CD4-positive, alpha-beta memory T cell (primary cell): ENCODE measurements at places on chromosomes 3 and 15. TPM values are rescaled to one million over a fixed set of nuclear protein-coding genes. Genes with fewer than 3 reads are reported as not detected.

GRCh38 chr3:170732660-170733245 is 137.2 kb downstream of the RPL22L1 start:
- no peak for DNase-seq

DNA sequence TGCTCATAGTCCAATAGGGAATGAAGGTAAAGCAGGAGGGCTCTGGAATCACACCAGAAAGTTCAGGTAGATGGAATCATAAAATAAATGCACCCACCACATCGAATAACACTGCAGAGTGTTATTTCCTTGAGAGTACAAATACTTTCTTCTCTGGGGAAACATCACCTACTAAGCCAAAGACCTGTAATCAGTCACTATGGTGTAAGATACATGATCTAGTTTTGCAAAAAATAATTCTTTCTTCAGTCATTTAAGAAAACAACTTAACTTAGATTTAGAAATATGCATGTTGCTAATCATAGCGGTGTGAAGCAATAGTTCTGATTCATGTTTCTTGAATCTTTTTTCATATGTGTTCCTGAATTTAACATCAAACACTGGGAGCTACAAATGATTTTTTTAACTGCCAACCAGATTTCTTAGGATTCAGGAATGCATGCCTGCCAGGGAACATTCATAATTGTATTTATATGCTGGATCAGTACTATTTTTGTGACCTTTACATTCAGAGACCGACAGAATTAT is 40.2 kb upstream of the MEIS2 start:
- DNase-seq, result no peak

- no peak for DNase-seq
These were observed at the start of gene TJP1 for GRCh38 chr15:29822100-29822683. Gene TJP1, minus strand, starts transcription at chr15:29822468. Its CDS starts 440 bp downstream, at chr15:29822028.

GRCh38 chr3:116425126-116425525 is 20.2 kb downstream of the LSAMP start:
- no peak for DNase-seq

Gene STRC
- 2.4 TPM for total RNA-seq

GRCh38 chr3:36595511-36595910 is 168.8 kb downstream of the DCLK3 start:
- no peak for DNase-seq

Gene CD276
- 2.6 TPM for total RNA-seq

GRCh38 chr15:85667491-85668424 is 127.0 kb downstream of the KLHL25 start:
- DNase-seq, result peak; percentile 83

DNA sequence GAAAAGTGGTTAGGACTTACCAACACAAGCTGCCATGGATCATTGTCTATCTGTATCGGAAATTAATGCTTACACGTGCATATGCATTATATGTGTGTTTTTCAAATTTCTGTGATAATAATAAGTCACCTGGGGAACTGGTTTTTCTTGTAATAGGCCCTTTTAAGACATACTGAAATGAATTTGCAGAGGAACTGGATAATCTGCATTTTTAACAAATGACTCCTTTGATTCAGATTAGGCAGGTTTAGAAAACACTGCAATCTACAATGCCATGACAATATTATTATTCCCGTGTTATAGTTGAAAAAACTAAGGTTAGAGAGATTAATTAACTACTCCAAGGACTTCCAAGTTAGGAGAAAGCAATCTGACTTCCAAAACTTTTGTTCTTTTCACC is 23.4 kb downstream of the STRIT1 start:
- no peak for DNase-seq

Gene LEKR1
- 2.9 TPM for total RNA-seq

GRCh38 chr15:68504681-68505170 is 72.8 kb upstream of the ITGA11 start:
- DNase-seq, result no peak

DNA sequence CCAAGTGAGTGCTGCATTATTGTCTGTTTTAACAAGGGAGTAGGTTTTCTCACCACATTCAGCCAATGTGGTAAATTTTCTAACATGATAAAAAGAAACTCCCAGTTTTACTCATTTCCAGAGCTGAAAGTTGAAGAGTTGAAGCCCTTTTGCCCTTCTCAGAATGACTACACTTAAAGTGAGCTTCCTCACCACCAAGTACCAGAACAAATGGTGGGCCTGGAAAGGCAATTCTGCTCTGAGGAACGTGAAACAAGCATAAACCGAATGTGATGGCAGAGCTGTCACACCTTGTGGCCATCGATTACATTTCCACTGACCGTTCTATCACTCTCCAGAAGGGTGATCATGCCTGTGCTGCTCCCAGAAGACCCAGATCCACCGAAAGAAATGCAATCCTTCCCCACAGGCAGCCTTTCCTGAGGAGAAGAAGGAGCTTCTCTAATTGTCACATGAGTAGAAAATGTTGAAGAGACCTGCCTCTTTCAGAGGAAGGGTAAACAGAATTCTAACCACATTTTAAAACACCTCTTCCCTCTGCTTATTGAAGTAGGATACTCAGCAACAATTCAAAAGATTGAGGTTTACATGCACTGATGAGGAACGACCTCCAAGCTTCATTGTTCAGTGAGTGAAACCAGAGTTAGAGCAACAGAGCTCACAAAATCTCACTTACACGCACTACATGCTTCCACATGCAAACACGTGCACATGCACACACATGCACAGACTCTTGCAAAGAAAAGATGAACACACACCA is 21.4 kb upstream of the CCR9 start:
- DNase-seq, result peak; percentile 50

GRCh38 chr3:181752202-181752671 is 40.5 kb downstream of the SOX2 start:
- no peak for DNase-seq

DNA sequence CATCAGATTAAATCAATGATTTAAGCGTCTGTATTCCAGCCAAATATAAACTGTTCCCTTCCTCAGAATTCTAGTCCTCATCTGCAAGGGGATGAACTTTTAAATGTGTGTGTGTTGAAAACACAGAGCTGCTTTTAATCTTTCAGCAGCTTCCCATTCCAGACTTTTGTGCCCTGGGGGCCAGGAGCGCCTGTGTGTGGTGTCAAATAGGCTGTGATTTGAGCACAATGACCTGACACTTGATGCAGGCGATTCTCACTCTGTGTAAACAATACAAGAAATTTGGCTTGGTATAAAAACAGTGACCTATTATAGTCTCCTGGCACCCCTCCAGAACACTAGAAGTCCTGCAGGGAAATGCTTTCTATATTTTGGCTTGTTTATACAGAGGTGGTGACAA is 274.6 kb upstream of the ROPN1 start:
- DNase-seq, result no peak

Gene HTR3E
- total RNA-seq, result not detected

- no peak for DNase-seq
These were observed 212 bp downstream of the TCAIM start for GRCh38 chr3:44338828-44339127.

Gene ABHD17C
- total RNA-seq, result 3.8 TPM

- DNase-seq, result no peak
These were observed 10.3 kb downstream of the GPR156 start for GRCh38 chr3:120274739-120275167.

Gene PLAAT1
- total RNA-seq, result not detected

- DNase-seq, result no peak
These were observed 112.9 kb upstream of the ARHGEF3 start for GRCh38 chr3:56914646-56915045.

GRCh38 chr3:115279939-115280338 is 132.9 kb upstream of the ZBTB20 start:
- DNase-seq, result no peak

DNA sequence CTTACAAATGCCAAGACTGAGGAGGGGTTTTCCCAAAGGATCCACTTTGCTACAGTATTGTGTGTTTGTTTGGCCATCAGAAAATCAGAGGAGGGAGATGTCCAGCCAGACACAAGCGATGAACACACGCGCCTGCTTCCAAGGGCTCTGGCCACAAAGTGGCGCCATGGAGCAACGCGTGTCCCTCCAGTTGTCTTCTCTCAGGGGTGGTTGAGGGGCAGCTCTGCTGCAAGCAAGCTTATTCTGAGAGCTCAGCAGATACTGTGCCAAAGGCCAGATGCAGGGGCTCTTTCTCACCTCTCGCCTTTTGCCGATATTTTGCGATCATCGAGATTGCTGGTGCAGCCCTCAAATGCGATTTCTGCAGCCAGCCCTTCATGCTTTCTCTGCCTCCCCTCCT is 88.9 kb upstream of the OSBPL11 start:
- DNase-seq, result no peak

Gene ADAMTSL3
- total RNA-seq, result not detected

Gene DGKG
- total RNA-seq, result 0.75 TPM

GRCh38 chr15:63052077-63052841 is 9.7 kb downstream of the TPM1 start:
- DNase-seq, result no peak

GRCh38 chr3:36817806-36818533 is 53.6 kb upstream of the DCLK3 start:
- no peak for DNase-seq

DNA sequence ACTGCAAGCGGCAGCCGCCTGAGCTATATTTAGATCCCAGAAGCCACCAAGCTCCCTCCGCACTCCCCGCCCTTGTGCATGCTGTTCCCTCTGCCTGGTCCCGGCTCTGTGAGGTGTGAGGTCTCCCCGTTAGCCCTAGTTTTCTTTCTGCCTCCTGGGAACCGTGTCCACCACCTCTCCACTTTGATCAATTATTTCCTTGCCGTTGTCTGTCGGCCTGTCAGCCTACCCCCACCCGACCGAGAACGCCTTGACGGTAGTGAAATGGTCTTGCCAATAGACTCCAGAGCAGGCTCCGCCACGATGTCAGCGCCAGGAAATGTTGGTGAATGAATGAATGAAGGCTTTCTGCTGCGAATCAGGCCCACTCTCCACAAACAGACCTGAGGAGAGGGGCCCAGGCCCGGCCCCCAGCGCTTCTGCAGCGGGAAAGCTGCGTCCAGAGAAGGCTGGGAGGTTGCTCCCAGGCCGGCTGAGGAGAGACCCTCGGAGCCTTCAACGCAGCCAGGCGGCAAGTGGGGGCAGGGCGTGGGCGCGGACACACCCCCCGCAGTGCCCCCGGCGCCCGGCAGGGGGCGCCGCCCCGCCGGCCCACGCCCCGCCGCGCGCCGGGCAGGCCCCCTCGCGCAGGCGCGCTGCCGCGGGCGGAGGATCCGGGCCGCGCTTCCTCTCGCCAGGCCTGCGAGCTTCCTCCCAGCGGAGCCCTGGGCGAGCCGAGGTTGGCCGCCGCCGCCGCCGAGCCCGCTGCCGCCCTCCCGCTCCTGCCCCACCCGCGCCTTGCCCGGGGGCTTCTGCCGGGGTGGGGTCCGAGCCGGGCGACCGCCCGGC is at the start of gene CSK:
CSK (plus strand) TSS at position 650 of the 828 bp plus-strand sequence. CDS start 16,218 bp downstream, outside the sequence.
- DNase-seq, result peak; percentile 84

- no peak for DNase-seq
These were observed 26.4 kb upstream of the TSPAN3 start for GRCh38 chr15:77097248-77097721.

- DNase-seq, result no peak
These were observed 139.7 kb upstream of the CPNE4 start for GRCh38 chr3:132174500-132174899.

DNA sequence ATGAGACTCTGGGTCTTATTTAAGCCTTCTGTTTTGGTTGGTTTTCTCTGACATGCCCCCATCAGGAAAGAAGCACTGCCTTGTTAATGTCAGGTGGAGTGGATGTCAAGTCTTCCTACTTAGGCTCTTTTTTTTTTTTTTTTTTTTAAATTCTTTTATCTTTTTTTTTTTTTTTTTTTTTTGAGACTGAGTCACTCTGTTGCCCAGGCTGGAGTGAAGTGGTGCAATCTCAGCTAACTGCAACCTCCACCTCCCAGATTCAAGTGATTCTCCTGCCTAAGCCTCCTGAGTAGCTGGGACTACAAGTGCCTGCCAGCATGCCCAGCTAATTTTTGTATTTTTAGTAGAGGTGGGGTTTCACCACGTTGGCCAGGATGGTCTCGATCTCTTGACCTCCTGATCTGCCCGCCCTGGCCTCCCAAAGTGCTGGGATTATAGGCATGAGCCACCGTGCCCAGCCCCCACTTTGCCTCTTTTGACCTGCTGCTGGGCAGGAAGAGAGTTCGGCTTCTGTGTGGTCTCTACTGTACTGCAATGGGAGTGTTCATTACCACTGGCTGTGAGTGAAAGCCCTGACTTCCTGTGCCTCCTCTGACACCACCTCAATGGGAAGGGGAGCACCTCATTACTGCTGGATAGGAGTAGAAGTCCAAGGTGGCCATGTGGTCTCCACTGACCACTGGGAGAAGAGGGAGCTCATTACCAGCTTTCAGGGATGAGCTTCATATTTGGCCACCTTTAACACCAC is 10.9 kb downstream of the CTDSPL start:
- DNase-seq, result no peak

- DNase-seq, result no peak
These were observed 282.9 kb downstream of the AGBL1 start for GRCh38 chr15:86362555-86362954.

Gene ZCWPW2
- 1.5 TPM for total RNA-seq
